ENCODE measurements at places on chromosomes 7 and 10.
A peak's percentile ranks its signal among the peaks of the same experiment; 100 is the strongest.

DNA sequence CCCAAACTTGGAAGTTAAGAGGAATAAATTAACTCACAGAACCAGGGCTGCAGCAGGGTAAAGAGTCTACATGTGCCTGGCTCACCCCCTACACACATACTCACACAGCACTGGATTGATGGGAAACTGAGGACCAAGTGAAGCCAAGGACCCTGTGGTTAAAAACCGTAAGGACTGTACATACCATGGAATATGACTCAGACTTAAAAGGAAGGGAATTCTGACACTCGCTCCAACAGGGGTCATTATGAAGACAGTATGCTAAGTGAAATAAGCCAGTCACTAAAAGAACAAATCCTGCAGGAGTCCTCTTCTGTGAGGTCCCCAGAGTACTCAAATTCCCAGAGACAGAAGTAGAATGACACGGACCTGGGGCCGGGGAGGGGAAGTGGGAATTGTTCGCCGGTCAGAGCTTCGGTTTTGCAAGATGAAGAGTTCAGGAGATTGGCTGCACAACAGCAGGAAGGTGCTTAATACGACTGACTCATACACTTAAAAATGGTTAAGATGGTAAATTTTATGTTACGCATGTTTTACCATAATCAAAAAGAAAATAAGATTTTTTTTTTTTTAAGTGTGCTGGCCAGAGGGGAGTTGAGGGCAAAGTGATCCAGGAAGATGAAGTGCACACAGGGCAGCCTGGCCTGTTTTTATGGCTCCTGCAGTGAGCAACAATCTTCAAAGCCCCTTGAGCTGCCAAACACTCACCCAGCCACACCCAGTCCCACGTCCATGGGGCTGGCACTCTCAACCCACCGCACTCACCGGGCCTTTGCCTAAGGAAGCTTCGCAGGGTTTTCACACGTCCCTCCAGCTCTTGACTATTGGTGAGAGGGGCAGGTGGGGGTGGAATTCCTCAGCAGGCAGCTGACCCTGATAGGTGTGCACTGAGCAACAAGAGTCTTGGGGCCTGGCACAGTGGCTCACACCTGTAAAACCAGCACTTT is 26.4 kb downstream of the DRGX start:
- no peaks in the 10 kb centered on the region for H3K27me3 ChIP-seq
- H3K27ac ChIP-seq, result no peak overlapping the region
- H3K36me3 ChIP-seq, result no peaks in the 10 kb centered on the region
- DNase-seq, result no peak

GRCh38 chr10:101080933-101081931 is 19.4 kb downstream of the KAZALD1 start:
- no peak for DNase-seq
- H3K36me3 ChIP-seq, result no peaks in the 10 kb centered on the region
- H3K27me3 ChIP-seq, result peaks cover 2% of the 10 kb centered on the region
- no peak overlapping the region for H3K27ac ChIP-seq
- no peak overlapping the region for H3K4me3 ChIP-seq
- H3K4me1 ChIP-seq, result no peaks in the 10 kb centered on the region

DNA sequence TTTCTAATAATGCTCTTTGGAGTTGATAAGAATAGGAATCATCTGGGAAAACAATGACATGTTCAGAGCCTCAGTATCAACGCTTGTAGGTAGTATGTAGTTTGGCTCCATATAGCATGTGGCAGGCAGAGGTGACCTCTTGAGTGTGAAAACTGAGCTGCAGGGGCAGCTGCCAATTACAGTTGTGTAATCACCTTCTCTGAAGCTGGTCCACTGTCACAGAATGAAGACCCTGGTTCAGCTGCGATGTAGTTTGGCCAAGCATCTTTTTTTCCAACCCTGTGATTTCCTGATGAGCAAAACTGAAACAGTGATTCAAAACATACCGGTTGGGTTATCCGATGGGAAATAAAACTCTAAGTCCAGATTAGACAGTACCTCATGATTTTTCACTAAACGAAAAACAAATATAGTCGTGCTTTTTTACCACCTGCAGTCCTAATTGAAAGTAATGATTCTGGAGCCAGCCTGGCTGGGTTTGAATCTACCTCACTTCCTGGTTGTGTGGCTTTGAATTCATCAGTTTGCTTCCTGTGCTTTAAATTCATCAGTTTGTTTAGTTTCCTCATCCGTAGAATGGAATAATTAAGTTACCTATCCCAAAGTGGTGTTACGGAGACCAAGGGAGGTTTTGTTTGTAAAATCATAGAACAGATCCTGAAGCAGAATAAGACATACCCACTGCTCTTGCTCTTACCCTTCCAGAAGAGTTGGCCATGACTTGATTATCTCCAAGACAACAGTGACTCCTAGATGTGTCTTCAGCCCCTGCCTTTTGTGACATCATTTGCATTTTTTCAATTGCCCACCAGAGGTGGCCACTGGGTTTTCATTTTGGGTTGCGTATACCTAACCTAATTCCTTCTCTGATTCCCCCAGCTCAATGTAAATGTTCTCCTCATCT is 87.4 kb downstream of the CELF2 start:
- no peak overlapping the region for H3K27ac ChIP-seq
- H3K36me3 ChIP-seq, result no peaks in the 10 kb centered on the region
- DNase-seq, result no peak
- no peaks in the 10 kb centered on the region for H3K4me1 ChIP-seq
- peak overlapping the region; percentile 26 for H3K4me3 ChIP-seq
- no peaks in the 10 kb centered on the region for H3K27me3 ChIP-seq

GRCh38 chr7:81491573-81491972 is 278.3 kb downstream of the HGF start:
- H3K27me3 ChIP-seq, result no peaks in the 10 kb centered on the region
- no peaks in the 10 kb centered on the region for H3K36me3 ChIP-seq
- no peaks in the 10 kb centered on the region for H3K4me1 ChIP-seq

DNA sequence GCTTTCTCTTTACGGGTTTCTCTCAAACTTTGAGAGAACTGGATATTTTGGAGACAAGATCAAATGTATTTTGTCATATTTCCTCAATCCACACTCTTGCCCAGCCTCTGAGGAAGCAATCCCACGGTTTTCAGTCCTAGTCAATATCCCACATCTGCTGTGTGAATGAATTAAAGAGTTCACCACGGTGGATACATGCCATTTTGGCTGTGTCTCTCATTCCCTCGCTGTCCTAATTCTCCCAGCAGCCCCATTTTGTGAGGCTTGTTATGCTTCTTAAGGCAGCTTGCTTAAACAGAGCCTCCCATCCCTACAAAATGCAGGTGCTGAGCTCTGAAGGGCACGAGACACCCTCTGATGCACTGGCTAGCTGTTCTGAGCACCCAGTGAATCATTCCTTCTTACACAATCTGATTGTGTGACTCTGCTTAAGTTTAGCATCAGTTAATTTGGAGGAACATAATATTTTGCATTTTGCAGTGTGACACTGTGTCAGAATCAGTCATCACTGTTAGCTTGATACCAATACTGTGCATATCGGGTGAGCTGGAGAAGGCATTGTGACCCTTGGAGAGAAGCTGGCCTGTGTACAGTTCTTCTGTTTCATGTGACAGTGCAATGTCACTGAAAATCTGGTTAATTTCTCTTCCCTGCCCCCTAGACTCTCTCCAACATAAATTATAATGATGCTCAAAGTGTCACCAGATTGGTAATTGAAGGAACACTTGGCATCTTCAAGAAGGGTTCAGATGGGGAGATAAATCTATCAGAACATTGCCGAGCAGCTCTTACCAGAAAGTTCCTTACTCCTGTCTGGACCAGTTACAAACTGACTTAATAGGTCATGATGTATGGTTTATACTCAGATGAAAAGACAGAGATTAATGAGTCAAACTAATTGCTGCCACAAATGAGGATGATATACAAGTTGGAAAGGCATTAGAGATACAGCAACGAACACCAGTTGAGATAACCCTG is 103.7 kb upstream of the AOAH start:
- no peak for DNase-seq
- no peak overlapping the region for H3K27ac ChIP-seq
- H3K36me3 ChIP-seq, result no peaks in the 10 kb centered on the region
- H3K4me1 ChIP-seq, result no peaks in the 10 kb centered on the region
- H3K4me3 ChIP-seq, result no peak overlapping the region

GRCh38 chr10:20839141-20839540 is 58.0 kb downstream of the NEBL start:
- H3K36me3 ChIP-seq, result no peaks in the 10 kb centered on the region
- H3K27ac ChIP-seq, result no peak overlapping the region
- H3K4me1 ChIP-seq, result no peaks in the 10 kb centered on the region

GRCh38 chr10:120854388-120854787 is 3.2 kb downstream of the WDR11 start:
- no peak overlapping the region for H3K27ac ChIP-seq
- no peaks in the 10 kb centered on the region for H3K27me3 ChIP-seq
- no peaks in the 10 kb centered on the region for H3K36me3 ChIP-seq
- no peak for DNase-seq
- no peaks in the 10 kb centered on the region for H3K4me1 ChIP-seq
- no peak overlapping the region for H3K4me3 ChIP-seq

DNA sequence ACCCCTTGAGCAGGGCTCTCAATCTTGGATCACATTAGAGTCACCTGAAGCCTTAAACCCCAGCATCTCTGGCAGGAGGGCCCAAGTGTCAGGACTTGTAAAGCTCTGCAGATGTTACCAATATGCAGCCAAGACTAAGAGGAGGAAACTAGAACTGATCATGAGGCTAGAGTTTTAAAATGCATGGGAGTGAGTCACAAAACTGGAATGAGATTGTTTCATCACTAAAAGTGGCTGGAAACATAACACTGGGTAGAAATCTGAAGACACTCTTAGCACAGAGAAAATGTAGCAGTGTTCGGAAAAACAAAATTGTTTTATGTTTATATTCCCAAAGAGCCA is 63.3 kb upstream of the GHITM start:
- no peaks in the 10 kb centered on the region for H3K4me1 ChIP-seq
- DNase-seq, result no peak
- H3K4me3 ChIP-seq, result no peak overlapping the region
- no peaks in the 10 kb centered on the region for H3K27me3 ChIP-seq
- H3K27ac ChIP-seq, result no peak overlapping the region
- no peaks in the 10 kb centered on the region for H3K36me3 ChIP-seq

DNA sequence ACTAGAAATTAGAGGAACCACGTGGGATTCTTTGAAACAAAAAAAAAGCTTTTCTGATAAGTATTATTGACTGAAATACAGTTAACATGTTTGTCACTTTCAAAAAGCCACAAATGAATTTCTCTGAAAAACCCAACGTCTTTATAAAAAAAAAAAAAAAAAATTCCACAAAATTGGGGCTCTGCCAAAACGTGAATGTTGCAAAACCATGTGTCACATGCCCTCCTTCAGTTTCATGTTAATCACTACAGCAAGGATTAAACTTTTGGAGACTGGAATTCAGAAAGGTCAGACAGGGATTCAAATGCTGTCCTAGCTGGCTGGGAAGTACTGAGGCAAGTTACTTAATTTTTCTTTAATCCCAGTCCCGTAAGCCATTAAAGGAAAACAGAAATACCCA is 278.0 kb upstream of the KLF14 start:
- peaks cover 4% of the 10 kb centered on the region for H3K36me3 ChIP-seq
- peak overlapping the region; percentile 56 for H3K27ac ChIP-seq
- DNase-seq, result no peak
- H3K4me1 ChIP-seq, result peaks cover 60% of the 10 kb centered on the region
- H3K27me3 ChIP-seq, result no peaks in the 10 kb centered on the region
- H3K4me3 ChIP-seq, result peak overlapping the region; percentile 37

DNA sequence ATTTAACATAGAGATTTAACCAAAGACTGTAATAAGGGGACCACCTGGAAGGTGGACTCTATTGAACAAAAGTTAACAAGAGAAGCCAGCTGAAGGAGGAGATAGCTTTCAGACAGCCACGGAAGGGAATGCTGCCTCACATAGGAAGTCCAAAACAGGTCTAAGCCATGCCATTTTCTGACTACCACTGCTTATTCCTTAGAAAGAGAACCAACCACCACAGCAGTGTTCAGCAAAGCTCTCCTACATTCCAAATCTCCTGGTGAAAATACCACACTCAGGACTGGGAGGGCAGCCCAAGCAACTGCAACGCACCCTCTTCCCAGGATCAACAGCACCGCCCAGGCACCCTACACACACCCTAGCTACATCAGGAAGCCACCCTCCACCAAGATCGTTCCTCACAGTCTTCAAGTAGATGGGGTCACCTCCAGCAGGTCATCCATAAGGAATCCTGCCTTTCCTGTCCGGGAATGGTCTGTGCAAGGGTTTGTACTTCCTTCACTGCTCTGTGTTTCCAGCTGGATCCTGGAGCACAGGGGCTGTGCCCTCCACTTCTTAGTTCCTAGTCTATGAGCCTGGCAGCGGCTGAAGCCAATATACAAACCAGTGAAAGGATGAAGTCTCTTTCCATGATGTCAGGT is 2.5 kb downstream of the KIAA1549 start:
- no peaks in the 10 kb centered on the region for H3K36me3 ChIP-seq
- no peak for DNase-seq
- peaks cover 13% of the 10 kb centered on the region for H3K27me3 ChIP-seq
- no peak overlapping the region for H3K4me3 ChIP-seq

All from effector memory CD4-positive, alpha-beta T cell (primary cell).